ENCODE measurements at places on chromosomes 12 and 14.

GRCh38 chr12:75568801-75569200 lies 57.4 kb upstream of the KRR1 start:
- no peak for DNase-seq

DNA sequence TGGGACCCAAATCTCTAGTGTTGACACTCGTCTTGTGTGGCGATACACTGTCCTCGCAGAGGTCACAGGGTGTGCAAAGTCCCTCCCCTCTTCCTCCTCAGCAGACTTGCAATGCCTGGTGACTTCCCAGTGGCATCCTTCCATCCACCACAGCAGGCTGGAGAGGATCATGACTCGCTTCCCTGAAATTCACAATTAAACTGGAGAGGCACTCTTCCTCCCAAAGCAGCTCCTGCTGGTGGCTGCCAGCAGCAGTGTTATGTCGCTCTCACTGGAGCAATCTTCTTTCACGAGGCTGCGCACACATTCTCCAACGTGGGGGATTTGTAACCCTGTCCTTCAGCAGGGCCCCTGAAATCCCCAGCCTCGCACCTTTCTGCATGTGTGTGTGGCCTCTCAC lies 145.2 kb upstream of the TMCC3 start:
- peak; percentile 63 for DNase-seq

DNA sequence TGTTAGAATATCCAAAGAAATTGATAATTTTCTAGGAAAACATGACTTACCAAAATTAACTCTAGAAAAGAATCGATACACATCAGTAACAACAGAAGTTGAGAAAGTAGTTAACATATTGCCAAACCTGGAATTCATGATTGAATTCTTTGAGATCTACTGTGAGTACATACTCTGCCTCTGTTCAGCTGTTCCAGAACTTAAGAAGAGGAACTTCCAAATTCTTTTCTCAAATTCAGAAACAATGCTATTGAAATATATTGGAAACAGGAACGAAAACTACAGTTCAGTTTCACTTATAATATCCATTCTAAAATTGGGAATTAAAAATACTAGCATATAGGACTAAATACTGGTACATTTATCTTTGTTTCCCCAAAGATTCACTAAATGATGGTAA lies 57.9 kb downstream of the MARK3 start:
- DNase-seq, result no peak

DNA sequence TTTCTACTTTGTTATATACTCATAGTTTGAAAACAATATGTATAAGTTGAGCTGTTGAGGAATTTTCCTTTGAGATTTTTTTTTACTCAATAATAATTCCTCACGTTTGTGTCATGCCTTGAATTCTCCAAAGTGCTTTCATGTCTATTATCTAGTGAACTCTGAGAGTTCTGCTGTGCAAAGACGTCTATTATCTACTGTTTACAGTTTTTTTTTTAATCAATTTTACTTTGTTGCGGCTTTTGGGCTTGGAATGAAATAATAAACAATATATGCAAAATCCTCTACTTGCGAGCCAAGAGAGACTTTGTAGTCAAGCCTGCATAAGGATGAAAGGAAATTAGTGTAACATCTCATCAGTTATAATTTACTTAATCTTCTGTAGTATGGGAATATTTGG lies 107.2 kb upstream of the FRMD6 start:
- no peak for DNase-seq

- DNase-seq, result no peak
Measured at GRCh38 chr12:123089140-123089539, 61.8 kb downstream of the PITPNM2 start.

DNA sequence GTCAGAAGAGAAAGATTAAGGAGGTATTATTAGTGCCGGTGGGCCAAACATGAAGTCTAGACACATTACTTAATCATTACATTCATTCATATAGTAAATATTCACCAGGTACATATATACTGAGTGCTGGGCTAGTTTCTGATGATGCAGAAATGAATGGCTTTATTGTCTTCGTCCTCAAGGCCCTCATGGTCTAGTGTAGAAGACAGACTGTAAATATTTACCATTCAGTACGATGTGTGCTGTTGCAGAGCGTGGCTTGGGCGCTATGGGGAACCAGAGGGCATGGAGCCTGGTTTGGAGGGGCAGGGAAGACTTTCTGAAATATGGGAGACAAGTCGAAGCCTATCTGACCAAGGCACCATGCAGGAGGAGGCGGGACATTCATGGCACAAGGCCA lies 37.0 kb upstream of the TCL1B start:
- DNase-seq, result no peak

DNA sequence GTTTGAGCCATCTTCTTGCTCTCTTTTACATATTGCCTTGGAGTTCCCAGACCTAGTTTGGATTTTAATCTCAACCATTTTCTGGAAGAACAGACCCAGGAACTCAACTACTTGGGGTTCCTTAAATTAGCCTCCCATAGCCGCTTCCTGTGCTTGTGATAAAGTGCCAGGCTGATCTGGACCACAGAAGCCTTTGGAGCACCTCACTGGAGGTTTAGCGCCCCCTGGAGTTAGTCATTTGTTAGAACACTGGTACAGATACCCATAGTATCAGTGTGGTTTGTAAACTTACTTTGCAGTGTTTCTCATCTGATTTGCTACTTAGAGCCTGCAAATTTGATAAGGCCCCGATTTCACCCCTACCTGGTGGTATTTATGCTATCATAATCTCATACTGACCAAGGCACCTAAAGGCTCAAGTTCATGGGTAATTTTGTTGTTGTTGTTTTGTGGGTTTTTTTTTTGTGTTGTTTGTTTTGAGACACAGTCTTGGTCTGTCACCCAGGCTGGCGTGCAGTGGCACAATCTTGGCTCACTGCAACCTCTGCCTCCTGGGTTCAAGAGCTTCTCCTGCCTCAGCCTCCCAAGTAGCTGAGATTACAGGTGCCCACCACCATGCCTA lies 3.7 kb downstream of the UNC119B start:
- DNase-seq, result peak; percentile 90

- peak; percentile 98 for DNase-seq
Measured at GRCh38 chr12:75690296-75690955, 179.0 kb upstream of the KRR1 start.

DNA sequence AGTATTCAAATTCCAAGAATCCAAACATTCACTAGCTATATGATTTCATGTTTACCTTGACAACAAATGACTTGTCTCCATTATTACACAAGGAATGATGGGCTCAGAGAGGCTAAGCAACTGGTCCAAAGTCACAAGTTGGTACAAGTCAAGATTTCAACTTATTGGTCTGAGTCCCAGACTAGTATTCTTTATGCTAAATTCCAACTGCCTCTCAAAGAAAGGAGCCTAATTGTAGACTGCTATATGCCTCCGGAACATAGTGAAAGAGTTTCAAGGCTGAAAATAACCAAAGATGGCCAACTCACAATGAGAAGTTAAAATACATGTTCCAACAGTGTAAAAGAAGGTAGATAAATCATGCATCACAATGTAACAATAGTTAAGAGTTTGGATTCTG lies 7.5 kb downstream of the BTG1 start:
- peak; percentile 21 for DNase-seq

DNA sequence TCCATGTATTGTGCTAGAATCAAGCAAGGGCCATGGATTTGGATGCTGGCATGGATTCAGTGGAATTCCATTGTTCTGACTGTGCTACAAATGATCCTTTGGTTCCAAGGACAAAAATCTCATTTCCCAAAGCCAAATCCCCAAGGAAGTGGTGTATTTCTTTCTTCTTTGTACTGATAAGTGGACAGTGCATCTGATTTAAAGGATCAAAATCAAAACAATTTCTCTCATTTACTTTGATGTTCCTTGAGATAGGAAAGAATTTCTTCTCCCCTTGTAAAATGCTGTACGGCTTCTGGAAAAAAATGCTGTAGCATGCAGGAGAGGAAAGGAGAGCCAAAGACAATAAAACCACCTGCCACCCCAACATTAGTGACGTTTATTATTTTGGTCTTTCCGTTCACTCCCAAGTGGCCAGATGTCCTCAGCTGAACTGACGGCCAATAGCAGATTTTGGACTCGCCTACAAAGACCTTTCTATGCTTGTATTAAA lies 185.7 kb downstream of the PRKD1 start:
- peak; percentile 46 for DNase-seq

- no peak for DNase-seq
Measured at GRCh38 chr12:53179687-53180219, 769 bp upstream of the ZNF740 start.

- no peak for DNase-seq
Measured at GRCh38 chr12:92143258-92143657, 2.4 kb downstream of the BTG1 start.

DNA sequence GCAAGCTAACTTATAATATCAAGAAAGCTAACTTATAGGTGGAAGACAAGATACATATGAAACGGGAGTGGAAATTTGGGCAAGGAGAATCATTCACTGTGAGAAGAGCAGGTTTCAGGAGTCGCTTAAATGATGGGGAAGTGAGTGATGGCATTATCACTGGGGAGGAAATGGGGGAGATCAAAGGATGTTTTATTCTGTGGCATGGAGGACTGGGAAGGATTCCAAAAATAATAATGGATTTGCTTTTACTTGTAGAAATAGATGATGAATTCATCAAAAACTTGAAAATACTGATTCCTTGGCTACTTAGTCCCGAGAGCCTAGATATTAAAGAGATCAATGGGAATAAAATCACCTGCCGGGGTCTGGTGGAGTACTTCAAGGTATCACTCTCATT lies 47.8 kb downstream of the SAV1 start:
- no peak for DNase-seq

DNA sequence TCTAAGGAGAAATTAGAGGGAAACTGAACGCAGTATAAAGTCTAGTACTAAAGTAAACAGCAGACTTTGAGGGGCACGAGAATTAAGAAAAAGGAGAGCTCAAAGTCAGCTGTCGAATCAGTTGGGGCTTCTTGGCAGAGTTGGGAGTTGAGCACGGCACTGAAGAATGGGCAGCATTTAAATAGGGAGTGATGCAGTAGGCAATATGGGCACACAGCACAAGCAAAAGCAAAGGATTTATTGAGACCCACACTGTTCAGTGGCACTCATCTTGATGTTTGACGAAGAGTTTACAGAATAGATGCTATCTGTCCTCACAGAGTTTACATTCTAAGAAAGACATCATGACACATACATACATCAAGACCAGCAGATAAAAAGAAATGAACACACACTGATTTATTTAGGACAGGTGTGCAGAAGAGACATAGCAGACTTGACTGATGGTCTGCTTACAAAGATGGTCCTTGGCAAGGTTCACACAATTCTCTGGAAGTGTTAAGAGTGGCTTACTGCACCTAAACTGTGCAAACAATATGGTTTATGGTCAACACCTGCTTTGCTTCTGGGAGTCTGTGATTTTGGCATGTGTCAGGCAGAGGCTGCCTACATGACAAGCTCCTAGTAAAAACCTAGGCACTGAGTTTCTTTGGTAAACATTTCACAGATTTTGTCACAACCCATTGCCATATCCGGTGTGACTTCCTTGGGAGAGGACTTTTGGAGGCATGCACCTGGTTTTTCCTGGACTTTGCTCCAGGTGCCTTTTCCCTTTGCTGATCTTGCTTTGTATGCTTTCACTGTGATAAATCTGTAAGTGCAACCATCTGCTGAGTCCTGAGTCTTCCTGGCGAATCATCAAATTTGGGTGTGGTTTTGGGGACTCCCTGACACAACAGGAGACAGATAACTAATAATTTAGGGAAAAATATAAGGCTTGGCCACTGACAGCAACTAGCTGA lies 26.3 kb downstream of the ALKBH1 start:
- DNase-seq, result peak; percentile 34

- no peak for DNase-seq
Measured at GRCh38 chr12:58028294-58028693, 86.9 kb downstream of the ATP23 start.

DNA sequence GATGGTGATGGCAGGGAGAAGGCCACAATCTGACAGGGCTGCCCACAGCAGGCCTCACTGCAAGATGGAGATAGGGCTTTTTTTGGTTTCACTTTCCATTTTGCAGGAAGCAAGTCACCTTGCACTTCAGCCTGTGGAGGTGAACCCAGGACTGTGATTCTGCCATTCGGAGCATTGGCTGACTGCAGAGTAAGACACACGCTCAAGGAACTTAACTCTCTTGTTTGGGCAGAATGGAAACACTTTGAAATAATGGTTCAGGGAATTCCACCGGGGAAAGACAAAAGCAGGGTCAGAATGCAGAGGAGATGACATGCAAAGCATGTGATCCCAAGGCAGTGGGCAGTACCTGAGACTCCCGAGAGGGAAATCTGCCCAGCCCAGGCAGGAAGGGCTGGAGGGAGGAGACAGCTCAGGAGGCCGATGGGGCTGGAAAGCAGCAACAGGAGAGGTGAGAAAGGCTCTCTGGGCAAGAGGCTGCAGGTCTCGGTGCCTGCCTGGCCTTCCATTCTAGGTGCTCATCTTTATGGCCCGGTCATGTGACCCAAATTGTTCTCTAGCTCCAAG lies 58.7 kb upstream of the PRMT8 start:
- DNase-seq, result no peak

DNA sequence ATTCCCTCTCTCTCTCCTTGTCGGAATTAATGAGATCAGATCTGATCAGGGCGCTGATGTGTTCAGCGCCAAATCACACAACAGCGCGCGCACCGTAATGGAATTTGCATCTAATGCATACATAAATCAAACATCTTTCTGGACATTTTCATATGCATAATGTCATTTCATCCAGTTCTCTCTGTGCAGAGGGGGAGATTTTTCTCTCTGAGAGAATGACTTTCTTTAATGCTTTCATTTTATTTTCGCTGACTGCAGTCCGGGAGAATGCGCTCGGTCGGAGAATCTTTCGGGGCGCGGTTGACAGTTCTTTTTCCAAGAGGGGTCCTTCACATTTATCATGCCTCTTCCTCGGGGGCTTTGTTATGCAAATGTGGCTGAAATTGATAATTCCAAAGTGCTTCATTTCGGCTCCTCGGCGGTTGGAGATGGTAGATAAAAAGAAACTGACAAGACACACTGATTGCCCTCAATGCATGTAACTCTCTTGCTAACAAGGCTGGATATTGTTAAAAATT lies 615.9 kb downstream of the VRK1 start:
- no peak for DNase-seq

DNA sequence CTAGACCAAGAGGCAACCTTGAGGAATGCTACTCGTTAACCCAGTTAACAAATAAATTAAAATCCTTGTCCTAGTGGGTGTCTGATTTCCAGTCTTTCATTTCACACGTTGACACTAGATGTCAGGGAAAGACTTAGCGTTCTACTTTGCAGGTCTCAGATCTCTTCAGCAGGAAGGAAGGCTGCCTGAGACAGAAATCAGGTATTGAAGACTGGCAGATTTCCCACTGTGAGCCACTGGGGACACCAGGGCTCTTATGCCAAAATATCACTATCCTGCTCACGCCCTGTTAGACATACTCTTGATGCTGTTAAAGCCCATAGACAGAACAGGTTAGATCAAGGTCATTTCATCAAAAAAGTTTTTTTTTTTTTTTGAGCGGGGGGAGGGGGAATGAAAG lies 33.0 kb downstream of the EMP1 start:
- DNase-seq, result no peak

- DNase-seq, result no peak
Measured at GRCh38 chr12:132052196-132052932, 91.8 kb downstream of the DDX51 start.

- DNase-seq, result no peak
Measured at GRCh38 chr12:104590022-104590421, 133.3 kb downstream of the CHST11 start.

- no peak for DNase-seq
Measured at GRCh38 chr12:131397493-131398181, 313.3 kb upstream of the SFSWAP start.

- DNase-seq, result peak; percentile 69
Measured at GRCh38 chr14:35818346-35819115, 7.6 kb upstream of the BRMS1L start.

- peak; percentile 38 for DNase-seq
Measured at GRCh38 chr12:56387152-56387736, 24.6 kb upstream of the APOF start.

GRCh38 chr12:69130064-69130463 lies 109.3 kb upstream of the CPSF6 start:
- DNase-seq, result peak; percentile 15

Data from GM23248 (cell line).